ENCODE measurements at places on chromosomes 11 and 22. TPM values are rescaled to one million over a fixed set of nuclear protein-coding genes. Genes with fewer than 3 reads are reported as not detected.

DNA sequence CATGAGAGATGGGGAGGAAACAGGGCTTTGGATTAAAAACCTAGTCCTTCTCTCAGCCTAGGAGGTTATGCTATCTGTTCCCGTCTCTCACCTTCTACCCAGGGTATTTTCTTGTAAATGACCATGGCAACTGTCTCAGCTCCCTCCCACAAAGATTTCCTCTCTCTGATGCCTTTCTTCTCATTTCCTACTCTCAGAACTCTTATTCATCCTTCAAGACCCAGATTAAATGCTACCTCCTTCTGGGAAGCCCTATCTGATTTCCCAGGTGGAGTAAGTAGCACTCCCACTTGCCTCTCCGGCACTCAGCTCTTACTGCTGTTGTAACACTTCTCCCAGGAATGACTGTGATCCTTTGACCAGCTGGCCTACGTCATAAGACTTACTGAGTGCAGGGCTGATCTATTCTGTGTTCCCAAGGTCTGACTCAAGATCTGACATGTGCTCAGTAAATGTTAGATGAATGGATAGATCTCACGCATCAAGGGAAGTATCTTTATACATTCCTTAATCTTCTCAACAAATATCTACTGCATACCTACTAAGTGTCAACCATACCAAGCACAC lies 175.0 kb downstream of the TENM4 start:
- no peak for DNase-seq
- no peaks in the 10 kb centered on the region for H3K4me1 ChIP-seq
- H3K36me3 ChIP-seq: no peaks in the 10 kb centered on the region
- no peaks in the 10 kb centered on the region for H3K27me3 ChIP-seq
- H3K27ac ChIP-seq: no peak overlapping the region
- H3K4me3 ChIP-seq: no peak overlapping the region

DNA sequence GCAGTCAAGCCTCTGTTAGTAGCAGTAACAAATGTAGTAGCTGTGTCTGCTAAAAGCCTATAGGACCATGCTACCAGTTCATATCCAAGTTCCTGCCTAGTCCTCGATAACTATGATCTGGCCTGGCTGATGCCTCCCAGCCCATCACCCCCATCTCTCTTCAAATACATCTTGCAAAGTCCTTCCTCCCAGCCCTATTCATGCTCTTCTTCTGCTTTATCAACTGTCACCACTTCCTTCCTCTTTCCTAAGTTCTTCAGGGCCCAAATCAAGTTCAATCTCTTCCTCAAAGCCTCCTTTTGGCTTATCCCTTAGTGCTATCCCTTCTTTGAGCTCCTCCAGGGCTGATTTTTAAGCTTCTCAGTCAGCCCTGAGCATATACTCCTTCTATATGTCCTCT lies 150.9 kb upstream of the THY1 start:
- H3K4me3 ChIP-seq: no peak overlapping the region
- H3K27me3 ChIP-seq: no peaks in the 10 kb centered on the region

- no peak overlapping the region for H3K4me3 ChIP-seq
- H3K4me1 ChIP-seq: peaks cover 5% of the 10 kb centered on the region
- no peaks in the 10 kb centered on the region for H3K36me3 ChIP-seq
- H3K27me3 ChIP-seq: no peaks in the 10 kb centered on the region
- DNase-seq: no peak
- no peak overlapping the region for H3K27ac ChIP-seq
Observed at GRCh38 chr11:78262691-78263090, 74.0 kb downstream of the USP35 start.

DNA sequence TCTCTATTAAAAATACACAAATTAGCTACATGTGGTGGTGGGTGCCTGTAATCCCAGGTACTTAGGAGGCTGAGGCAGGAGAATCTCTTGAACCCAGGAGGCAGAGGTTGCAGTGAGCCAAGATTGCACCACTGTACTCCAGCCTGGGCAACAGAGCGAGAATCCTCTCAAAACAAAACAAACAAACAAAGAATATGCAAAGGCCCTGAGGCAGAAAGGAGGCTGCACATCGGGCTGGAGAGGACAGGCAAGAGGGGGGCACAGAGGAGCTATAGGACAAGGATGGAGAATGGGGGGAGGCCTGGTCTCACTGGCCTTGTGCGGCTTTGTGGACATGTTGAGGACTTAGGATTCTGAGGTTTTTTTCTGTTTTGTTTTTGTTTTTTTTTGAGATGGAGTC lies 8.4 kb downstream of the TRIOBP start:
- no peak for DNase-seq
- no peaks in the 10 kb centered on the region for H3K4me1 ChIP-seq
- H3K36me3 ChIP-seq: no peaks in the 10 kb centered on the region
- no peak overlapping the region for H3K4me3 ChIP-seq
- H3K27ac ChIP-seq: no peak overlapping the region

GRCh38 chr11:10275714-10276113 lies 18.3 kb downstream of the SBF2 start:
- H3K36me3 ChIP-seq: no peaks in the 10 kb centered on the region
- no peak overlapping the region for H3K27ac ChIP-seq
- no peaks in the 10 kb centered on the region for H3K4me1 ChIP-seq
- no peaks in the 10 kb centered on the region for H3K27me3 ChIP-seq
- H3K4me3 ChIP-seq: no peak overlapping the region
- no peak for DNase-seq

GRCh38 chr11:134943544-134943943 lies 531.5 kb upstream of the B3GAT1 start:
- no peak for DNase-seq
- H3K36me3 ChIP-seq: no peaks in the 10 kb centered on the region
- H3K4me1 ChIP-seq: no peaks in the 10 kb centered on the region
- H3K27me3 ChIP-seq: no peaks in the 10 kb centered on the region
- H3K4me3 ChIP-seq: no peak overlapping the region
- no peak overlapping the region for H3K27ac ChIP-seq

- no peak for DNase-seq
- no peak overlapping the region for H3K27ac ChIP-seq
- no peaks in the 10 kb centered on the region for H3K36me3 ChIP-seq
- H3K4me3 ChIP-seq: no peak overlapping the region
- no peaks in the 10 kb centered on the region for H3K27me3 ChIP-seq
- peaks cover 2% of the 10 kb centered on the region for H3K4me1 ChIP-seq
Observed at GRCh38 chr22:27507935-27508526, 293.5 kb downstream of the MN1 start.

DNA sequence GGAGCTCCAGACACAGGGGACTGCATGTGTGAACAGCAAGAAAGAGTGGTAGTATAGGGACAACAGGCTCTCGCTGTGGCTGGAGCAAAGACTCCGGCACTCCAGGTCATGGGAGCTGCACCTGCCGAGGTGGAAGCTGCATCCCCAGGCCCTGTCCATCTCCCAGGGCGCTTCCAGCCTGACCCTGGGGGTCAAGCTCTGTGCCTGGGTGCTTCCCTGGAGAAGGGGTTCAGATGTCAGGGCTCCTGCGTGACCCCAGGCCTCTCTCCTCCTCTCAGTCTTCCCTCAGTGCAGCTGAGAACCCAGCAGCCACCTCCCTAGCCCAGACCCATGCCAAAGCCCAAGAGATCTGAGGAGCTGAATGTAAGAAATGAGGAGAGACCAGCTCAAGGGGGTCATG lies 3.4 kb downstream of the TMPRSS4 start:
- no peak overlapping the region for H3K4me3 ChIP-seq
- H3K27me3 ChIP-seq: no peaks in the 10 kb centered on the region
- H3K36me3 ChIP-seq: no peaks in the 10 kb centered on the region

DNA sequence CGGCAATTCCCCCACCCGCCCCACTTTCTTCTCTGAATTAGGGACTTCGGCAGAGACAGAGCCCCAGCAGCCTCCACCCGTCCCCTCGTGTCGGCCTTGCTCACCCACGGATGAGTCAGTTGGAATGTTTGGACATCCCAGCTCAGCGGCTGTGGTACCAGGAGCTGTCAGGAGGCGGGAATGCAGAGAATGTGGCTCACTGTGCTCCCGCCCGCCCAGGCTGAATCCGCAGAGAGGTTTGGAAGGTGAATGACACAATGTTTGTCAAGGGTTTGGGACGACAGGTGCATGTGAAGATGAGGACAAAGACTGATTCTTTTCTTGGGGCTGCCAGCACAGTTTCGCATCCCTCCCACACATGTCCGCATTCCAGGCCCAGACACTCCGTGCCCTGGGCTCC lies 39.6 kb downstream of the LIF start:
- H3K27me3 ChIP-seq: no peaks in the 10 kb centered on the region
- no peaks in the 10 kb centered on the region for H3K36me3 ChIP-seq

DNA sequence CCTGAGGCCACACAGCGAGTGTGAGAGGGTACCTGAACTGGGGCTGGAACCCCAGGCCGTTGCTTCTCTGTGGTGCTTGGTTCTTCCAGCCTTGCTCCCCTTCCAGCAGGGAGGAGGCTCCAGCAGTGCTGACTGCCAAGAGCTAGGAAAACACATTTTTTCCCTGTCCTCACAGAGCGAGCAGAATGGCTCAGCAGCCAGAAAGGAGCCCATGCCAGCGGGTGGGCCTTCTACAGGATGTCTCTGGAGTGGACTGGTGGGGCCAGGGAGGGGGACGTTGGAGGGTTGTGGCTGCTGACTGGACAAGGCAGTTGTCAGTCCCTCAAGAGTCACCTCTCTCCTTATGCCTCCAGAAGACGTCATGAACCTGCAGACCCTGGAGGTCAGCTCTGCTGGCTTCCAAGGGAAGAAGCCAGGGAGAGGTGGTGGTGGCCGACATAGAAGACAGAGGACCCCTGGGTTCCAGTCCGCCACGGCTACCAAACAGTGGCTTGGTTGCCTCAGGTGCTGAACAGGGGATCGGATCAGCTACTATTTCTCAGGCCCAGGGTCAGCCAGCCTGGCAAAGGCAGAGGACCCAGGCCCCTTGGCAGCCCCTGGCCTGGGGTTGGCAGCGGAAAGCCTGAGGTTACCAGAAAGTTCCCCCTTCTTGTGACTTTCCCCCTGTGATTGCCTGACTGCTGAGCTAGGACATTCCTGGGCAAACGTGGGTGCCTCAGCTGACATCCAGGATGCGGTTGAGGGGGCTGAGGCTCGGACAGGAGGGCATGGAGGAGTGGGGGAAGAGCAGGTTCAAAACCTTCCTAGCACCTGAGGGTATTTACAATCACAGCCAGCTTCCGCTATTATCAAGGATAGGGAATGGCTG lies 3.7 kb downstream of the MAFF start:
- DNase-seq: peak; percentile 96
- H3K4me3 ChIP-seq: no peak overlapping the region
- no peaks in the 10 kb centered on the region for H3K4me1 ChIP-seq
- H3K27me3 ChIP-seq: no peaks in the 10 kb centered on the region
- H3K36me3 ChIP-seq: no peaks in the 10 kb centered on the region
- peak overlapping the region; percentile 82 for H3K27ac ChIP-seq

GRCh38 chr22:24125941-24126340 lies 55.3 kb upstream of the SUSD2 start:
- no peak overlapping the region for H3K4me3 ChIP-seq
- DNase-seq: no peak
- no peaks in the 10 kb centered on the region for H3K4me1 ChIP-seq
- H3K36me3 ChIP-seq: no peaks in the 10 kb centered on the region
- H3K27ac ChIP-seq: no peak overlapping the region

DNA sequence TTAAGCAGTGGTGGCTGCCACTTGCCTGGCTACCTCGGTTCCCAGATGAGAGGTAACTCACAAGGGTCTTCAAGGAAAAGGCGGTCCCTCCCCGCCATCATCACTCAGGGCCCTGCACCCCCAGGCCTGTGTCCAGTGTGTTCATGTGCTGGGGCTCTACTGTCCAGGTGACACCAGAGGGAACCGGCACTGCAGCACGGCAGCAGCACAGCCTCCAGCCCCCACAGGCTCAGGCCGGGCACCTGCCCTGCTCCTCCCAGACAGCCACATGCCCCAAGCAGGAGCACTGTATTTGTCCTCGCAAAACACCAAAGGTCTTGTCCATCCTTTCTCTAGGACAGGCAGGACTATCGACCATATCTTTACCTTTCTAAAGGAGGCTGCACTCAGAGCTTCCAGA lies 982.1 kb downstream of the NTM start:
- no peak overlapping the region for H3K4me3 ChIP-seq
- H3K27ac ChIP-seq: no peak overlapping the region
- H3K36me3 ChIP-seq: no peaks in the 10 kb centered on the region
- H3K4me1 ChIP-seq: no peaks in the 10 kb centered on the region
- DNase-seq: no peak

DNA sequence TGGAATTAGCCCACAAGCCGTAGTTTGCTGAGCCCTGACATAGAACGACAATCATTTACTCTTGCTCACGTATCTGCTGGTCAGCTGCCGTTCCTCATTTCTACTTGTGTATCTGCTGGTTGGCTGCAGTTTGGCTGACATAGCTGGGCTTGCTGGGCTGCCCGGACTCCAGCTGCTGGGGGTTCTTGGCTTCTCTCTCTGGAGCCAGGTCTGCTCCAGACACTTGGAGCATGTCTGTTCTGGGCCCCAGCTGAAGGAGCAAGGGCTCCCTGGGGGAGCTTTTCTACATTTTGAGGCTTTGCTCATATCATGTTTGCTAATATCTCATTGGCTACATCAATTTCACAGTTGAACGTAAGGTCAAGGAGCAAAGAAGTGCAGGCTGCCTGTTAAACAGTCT lies 47.3 kb downstream of the PRDM11 start:
- DNase-seq: no peak
- no peak overlapping the region for H3K4me3 ChIP-seq
- H3K36me3 ChIP-seq: no peaks in the 10 kb centered on the region
- no peaks in the 10 kb centered on the region for H3K27me3 ChIP-seq
- no peaks in the 10 kb centered on the region for H3K4me1 ChIP-seq
- H3K27ac ChIP-seq: peak overlapping the region; percentile 56

DNA sequence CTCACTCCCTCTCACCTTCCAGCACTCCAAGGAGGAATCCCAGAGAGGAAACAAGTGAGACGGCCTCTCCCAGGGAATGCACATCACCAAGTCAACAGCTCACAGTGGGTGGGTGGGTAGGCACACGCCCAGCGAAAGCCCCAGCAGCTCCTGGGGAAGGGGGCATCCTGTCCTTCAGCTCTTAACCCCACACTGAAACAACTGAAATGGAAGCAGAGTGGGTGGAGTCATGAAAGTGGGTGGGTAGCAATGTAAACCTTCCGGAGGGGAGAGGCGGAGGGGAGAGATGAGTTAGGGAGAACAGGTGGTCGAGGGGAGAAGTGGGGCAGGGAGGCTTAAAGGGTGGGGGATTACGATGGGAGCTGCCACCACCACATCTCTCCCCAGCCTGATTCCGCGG lies 5.4 kb downstream of the MCHR1 start:
- H3K4me1 ChIP-seq: no peaks in the 10 kb centered on the region
- H3K4me3 ChIP-seq: no peak overlapping the region
- H3K36me3 ChIP-seq: no peaks in the 10 kb centered on the region
- no peaks in the 10 kb centered on the region for H3K27me3 ChIP-seq
- DNase-seq: no peak

- H3K4me3 ChIP-seq: peak within 1 kb of the TSS; percentile 90
- no peaks in the 10 kb centered on the region for H3K4me1 ChIP-seq
- peaks cover 7% of the 10 kb centered on the region for H3K36me3 ChIP-seq
- DNase-seq: peak; percentile 97
Observed at GRCh38 chr22:30591588-30592359, at the start of gene PES1. PES1 (minus strand) TSS chr22:30591910; CDS start chr22:30591833, 77 bp downstream.

The OR52B4 gene
- total RNA-seq: not detected

The SLC6A5 gene
- not detected for total RNA-seq

The PTGDR2 gene
- 0.21 TPM for total RNA-seq

The MUC6 gene
- not detected for total RNA-seq
